ENCODE measurements at places on chromosomes 5 and 9.

GRCh38 chr9:14313378-14313940 lies 482 bp downstream of the NFIB start:
- DNase-seq, result no peak

DNA sequence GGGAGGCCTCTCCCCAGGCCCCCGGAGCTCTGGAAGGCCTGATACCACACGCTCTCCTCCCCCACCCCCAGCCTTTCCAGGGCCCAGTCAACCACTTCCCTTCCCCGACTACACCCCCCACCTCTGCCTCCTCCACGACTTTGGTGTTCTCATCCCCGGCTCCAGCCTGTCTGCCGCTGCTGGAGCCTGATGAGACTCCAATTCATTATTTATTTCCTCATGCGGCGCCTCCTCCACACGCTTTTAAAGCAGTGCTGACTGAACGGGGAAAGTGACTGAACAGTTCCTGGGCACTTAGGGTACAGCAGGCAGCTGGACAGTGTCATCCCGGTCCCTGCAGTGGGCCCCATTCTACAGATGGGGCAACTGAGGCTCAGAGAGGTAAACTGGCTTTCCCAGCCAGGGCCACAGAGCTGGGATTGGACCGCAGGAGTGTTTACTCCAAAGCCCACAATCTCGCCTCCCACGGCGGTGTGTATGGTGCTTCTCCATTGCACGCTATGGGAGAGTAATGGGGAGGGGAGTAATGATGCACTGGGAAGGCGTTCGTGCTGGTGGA lies 15.9 kb upstream of the RPL26L1 start:
- peak; percentile 69 for DNase-seq

DNA sequence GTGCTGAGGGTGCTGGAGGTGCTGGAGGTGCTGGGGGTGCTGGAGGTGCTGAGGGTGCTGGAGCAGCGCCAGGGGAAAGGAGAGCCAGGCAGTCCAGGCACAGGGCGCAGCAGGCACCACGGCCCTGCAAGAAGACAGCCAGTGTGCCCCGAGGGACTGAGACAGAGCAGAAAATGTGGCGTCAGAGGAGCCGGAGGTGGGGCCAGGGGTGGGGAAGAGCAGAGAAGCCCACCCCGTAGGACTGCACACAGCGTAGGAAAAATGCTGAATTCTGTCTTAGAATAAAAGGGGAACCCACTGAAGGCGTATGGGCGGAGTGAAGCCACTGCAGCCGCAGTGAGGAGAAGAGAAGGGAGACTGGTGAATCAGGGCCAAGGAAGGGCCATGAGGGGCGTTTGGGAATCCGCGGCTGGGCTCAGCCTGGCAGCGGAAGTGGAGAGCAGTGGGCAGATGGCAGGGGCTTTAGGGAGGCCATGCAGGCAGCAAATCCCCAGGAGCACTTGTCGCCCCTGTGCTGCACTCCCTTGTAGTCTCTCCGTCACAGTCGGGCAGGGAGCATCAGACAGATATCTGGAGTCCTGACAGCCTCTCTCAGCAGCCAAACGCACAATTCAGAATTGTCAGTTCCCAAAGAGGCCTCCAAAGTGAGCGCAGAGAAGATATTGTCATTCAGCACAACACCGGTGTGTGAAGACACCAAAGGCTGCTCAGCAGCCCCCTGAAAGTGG lies 35.9 kb upstream of the LECT2 start:
- DNase-seq, result no peak

GRCh38 chr5:74978345-74978744 lies 74.0 kb downstream of the GCNT4 start:
- DNase-seq, result no peak

DNA sequence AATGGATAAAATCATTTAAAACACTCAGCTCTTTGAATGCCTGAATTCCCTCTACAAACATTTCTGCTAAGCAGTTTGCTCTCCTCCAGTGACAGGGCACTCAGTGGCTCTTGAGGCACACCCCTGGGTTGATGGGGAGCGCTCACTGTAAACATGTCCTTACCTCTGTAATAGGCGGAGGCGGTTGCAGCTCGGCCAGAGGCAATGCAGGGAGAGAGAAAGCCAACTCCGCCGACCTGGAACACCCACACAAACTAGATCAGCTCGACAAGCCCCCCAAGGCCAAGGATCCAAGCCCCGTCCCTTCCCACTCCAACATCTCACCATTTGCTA lies 329 bp downstream of the CDC23 start:
- peak; percentile 17 for DNase-seq

- DNase-seq, result peak; percentile 67
Observed at GRCh38 chr5:173880306-173880985, 7.7 kb upstream of the CPEB4 start.

- DNase-seq, result no peak
Observed at GRCh38 chr5:7088849-7089248, 307.1 kb upstream of the ADCY2 start.

DNA sequence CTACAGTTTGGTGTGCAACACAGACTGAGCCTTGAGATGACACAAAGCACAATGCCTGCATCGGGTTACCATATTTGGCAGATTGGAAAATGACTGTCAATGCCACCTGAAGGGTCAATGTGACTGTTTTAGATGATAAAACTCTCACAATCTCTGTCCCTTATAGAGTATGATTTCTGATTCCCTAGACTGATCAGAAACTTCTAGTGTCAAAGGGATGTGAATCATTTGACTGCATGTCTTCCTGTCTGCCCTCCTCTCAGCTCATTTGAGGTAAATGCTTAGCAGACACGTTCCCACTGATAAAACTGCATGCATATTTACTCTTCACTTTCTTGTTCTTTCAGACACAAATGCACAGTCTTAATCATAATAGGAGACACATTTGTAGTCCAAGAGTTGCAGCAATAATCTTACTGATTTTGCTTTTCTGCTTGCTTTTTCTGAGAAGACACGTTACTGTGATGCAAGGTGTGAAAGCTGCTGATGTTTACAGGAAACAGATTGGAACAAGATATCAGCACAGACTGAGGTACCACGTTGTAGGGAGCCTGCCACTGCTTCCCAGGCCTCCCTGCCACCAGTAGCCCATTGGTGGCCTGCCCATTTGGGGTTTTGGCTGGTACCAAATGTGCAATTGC lies 77.8 kb downstream of the GCNT4 start:
- no peak for DNase-seq

DNA sequence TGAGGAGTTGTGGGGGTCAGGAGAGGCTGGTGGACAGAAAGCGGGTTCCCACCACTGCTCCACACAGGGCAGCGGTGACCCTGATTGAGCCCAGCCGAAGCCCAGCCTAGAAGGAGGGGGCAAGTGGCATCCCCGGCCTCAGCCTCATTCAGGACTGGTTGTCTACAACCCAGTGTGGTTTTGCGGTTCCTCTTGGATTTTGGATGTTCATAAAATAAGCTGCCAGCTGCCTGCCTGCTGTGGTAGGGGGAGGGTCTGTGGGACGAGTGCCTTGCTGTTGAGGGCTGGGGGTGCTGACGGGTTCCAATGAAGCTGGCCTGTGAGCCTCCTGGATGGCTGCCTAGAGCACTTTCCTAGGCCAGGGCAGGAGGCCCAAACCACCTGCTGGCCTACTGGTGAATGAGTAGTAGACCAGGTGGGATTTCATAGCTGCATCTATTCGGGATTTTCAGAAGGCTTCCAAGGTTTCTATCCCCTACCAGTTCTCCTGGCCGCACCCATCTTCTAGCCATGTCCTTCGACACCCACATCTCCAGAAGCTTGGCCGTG lies 102.4 kb downstream of the NDFIP1 start:
- no peak for DNase-seq
